SJCRH30 (cell line): ENCODE measurements at places on chromosomes 3 and 15. TPM values are rescaled to one million over a fixed set of nuclear protein-coding genes. Genes with fewer than 3 reads are reported as not detected.

DNA sequence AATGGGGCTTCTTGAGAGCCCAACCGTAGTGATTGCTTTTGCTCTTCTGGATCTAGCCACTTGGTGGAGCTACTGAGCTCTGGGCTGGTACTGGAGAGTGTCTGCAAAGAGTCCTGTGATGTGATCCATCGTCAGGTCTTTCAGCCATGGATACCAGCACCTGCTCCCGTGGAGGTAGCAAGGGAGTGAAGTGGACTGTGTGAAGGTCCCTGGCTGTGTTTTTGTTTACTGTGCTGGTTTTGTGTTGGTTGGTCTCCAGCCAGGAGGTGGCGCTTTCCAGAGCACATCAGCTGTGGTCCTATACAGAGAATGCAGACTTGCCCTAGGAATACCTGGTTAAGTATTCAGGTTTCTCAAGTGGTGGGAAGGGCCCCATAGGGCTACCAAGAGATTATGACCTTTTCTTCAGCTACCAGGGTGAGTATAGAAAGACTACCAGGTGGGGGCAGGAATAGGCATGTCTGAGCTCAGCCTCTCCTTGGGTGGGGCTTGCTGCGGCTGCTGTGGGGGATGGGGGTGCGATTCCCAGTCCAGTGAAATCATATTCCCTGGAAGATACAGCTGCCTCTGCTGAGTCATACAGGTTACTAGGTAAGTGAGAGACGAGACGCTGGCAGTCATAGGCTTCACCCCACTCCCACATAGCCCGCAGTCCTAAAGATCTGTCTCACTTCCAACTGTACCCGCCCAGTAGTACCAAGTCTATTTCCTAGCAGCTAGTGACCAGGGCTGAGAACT, 733.7 kb downstream of the ZNF385D start:
- DNase-seq = peak; percentile 13

The DUOXA2 gene
- not detected in 2 replicates for total RNA-seq

The TUSC7 gene
- total RNA-seq = not detected in 2 replicates

DNA sequence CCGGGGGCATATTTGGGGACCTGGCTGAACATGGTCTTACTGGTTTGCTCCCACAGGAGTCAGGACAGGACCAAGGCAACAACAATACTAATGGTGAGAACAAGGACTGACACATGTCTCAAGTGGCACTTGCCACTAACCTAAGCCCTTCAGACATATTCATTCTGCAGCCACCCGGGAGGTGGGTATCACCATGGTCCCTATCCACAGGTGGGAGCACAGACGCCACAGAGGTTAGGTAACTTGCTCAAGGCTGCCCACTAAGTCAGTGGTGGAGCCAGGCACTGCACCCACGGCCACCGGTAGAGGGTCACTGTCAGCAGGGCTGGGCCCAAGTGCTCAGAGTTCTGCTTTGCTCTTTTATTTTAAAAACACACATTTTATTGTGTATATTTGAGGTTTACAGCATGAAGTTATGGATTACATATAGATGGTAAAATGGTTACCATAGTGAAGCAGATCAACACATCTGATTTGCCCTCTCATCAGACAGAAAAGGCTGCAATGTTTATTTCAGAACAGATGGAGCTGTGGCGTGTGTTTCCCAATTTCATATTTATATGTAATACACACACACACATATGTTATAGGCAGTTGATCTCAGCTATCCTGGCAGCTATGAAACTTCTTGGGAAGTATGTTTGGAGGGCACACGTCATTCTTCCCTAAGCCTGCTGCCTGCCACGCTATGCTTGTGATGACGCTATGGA, 30.0 kb upstream of the SLC41A3 start:
- no peak for DNase-seq
